ENCODE measurements at places on chromosomes 12 and 14.

DNA sequence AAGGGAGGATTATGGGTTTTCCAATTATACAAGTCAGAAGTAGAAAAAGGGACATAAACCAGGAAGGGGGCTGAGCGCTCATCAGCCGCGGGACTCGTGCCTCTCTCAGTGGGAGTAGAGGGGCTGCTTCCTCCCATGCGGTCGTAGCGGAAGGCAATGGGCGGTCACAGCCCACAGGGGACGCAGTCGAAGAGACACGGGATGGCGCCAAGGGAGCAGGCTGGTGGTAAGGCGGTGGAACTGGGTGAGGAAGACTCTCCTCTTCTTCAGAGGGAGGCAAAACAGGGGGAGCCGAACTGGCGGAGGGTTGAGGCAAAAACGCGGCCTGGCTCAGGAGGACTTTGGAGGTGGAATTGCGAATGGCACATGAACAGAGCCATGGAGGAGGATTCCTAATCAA lies 677.7 kb downstream of the TMEM121 start:
- DNase-seq = no peak

DNA sequence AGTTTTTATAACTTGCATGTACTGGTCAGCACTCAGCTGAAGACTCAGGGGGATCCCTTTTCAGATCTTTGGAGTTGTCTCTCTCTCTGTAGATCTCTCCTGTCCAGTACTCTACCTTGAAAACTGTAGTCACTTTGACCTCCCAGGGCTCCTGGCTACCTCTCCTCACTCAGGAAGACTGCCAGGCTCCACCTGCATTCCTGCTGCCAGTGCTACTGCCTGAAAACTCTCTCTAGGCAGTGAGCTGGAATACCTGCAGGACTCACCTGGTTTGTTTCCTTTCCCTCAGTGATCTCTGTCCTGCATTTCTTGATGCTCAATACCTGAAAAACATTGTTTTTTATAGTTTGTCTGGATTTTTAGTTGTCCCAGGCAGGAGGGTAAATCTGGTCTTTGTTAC lies 87.4 kb downstream of the PRIMA1 start:
- DNase-seq = no peak

DNA sequence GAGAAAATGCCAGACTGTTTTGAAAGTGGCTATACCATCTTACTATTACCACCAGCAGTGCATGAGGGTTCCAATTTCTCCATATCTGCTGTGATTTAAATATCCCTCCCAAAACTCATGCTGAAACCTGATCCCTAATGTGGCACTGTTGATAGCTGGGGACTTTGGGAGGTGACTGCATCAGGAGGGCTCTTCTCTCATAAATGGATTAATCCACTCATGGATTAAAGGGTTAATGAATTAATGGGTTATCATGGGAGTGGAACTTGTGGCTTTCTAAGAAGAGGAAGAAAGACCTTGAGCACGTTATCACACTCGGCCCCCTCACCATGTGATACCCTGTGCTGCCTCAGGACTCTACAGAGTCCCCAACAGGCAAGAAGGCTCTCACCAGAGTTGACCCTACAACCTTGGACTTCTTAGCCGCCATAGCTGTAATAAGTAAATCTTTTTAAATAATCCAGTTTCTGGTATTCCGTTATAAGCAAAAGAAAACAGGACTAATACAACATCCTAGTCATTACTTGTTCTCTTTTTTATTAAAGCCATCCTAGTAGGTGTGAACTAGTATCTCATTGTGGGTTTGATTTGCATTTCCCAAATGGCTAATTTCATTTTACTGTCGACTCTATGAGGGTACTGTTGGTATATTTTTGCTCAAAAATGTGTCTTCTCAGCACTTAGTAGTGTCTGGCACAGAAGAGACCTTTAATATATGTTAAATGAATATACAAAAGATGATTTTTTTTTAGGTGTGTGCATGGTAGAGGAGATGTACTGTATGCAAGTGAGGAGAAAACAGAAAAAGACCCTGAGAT lies 14.3 kb downstream of the PPP1R12A start:
- no peak for DNase-seq

DNA sequence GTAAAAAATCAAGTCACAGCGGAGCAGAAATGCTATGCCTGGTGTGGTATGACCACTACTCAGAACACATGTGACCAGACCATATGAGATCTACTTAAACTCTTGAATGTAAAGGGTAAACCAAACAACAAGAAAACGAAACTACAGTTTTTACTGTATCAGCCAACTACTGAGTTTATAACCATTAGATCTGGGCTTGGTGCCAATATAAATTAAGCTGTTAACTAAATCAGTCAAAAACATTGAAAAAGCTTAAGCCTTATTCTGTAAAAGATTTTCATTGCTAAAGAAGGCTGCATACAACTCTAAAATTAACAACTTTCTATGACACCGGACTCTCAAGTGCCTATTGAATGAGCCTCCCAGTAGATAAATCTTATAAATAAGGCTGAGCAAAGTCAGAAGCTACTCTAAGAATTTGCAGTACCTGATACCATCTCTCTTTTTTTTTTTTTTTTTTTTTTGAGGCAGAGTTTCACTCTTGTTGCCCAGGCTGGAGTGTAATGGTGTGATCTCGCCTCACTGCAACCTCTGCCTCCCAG lies 35.4 kb downstream of the SPTLC2 start:
- DNase-seq = no peak

DNA sequence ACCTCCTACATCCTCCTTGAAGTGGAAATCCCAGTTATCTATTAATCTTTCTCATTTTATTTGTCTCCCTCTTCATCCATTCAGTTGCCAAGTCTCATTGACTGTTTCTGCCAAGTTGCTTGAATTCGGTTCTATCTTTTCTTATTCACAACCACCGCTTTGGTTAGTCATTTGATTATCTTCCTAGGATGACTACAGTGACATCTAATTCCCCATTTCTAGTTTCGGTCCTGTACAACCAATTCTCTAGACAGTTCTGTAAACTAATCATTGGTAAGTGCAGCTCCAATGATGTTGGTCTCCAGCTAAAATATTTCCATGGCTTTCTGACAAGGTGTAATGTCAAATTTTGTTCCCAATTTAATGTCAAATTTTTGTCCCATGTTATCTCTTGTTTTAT lies 220.1 kb downstream of the ADAMTS20 start:
- DNase-seq = no peak

GRCh38 chr12:48163150-48163747 lies 5.9 kb upstream of the ASB8 start:
- no peak for DNase-seq

GRCh38 chr14:34710744-34711143 lies 3.6 kb downstream of the CFL2 start:
- DNase-seq = no peak

- no peak for DNase-seq
Measured at GRCh38 chr12:30423330-30423729, 272.3 kb downstream of the IPO8 start.

GRCh38 chr14:73833530-73834260 lies 17.9 kb upstream of the PTGR2 start:
- no peak for DNase-seq

DNA sequence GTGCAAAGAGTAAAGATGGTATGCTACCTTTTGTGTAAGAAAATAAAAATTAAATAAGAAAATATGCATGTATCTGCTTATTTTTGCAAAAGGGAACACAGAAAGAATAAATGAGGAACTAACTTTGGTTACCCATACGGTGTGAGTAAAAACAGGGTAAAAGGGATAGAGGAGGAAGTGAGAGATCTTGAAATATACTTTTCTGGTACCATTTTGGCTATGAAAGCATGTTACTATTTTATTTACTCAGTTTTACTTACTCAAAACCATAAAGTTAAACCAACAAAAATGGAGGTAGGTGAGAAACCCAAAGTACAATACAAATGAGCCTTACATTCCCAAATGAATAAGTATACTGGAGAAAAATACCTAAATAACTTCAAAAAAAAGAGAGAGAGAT lies 122.0 kb upstream of the EGLN3 start:
- DNase-seq = no peak

DNA sequence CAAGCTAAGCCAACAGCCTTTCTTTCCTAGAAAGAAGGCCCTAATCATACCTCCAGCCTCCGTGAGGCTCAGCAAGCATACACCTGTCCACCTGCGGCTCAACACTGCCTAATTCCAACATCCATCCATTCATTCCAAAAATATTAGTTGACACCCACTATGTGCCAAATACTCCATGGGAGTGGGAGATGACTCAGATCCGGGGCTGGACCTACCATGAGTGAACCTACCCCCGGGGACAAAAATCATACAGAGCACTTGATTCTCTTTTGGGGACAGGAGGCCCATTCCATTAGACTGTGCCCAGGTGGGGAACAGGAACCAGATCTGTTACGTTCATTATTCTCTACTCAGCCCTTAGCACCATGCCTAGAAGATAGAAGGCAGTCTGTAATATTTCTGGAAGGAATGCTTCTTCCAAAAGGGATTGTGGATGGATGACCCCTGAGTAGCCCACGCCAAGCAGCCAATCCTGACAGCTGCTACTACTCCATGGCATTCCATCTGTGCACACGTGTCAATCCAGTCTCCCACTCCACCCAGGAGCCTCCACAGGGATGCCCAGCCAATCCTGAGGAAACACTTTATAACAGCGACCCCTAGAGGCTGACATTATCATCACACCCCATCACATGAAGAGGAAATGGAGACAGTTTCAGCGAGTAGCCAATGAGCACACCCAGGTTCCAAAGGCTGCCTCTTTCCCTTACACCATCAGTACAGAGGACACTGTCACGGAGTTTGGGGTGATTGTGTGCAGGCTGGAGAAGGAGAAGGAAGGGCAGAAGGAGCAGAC lies 170.7 kb downstream of the ESRRB start:
- DNase-seq = no peak

GRCh38 chr12:58870595-58870994 lies 49.7 kb downstream of the LRIG3 start:
- no peak for DNase-seq

GRCh38 chr14:90518941-90519256 lies 122.1 kb downstream of the CALM1 start:
- DNase-seq = peak; percentile 79

DNA sequence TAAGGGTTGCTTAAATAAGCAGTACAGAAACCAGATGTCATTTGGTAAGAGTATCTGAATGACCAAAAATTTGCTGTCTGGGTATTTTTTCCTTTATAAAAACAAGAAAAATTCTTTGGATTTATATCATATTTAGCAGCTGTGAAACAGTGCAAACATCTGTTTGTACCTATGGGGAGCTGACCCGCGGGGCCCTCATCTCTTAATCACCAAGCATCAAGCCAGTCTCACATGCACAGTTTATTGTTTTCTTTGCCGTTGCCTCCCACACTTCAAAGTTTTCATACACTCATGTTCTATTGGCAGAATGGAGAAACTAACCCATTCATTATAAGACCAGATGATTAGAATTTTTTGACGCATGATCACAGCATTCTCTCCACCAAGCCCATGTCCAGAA lies 142.2 kb downstream of the BMP4 start:
- DNase-seq = no peak

DNA sequence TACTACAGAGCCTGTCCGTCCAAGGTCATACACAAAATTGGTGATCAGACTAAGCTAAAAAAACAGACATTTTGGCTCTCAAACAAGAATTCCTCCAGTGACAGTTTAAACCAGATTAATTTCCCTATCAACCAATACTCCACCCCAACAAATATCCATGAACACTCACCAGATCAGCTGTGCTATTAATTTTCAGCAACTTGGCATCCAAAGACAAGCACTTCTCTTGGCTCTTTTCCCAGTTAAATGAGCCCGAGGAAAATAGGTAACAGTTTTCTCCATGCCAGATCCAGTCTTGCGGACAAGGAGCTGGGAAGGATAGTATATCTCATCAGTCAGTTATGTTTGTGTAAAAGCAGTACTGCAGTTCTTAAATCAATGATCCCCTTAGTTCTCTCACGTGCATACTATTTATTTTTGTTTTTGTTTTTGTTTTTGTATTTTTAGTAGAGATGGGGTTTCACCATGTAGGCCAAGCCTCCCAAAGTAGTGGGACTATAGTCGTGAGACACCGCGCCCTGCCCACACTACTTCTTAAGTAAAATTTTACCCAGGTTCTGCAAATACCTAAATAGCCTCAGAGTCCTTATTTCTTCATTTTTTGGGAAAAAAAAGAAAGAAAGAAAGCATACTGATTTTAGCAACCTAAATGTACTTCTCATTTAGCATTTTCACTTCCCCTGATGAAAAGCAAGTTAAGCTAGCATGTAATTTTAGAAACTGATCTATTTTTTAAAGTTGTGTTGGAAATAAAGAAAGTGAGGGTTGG lies 11.1 kb downstream of the OLR1 start:
- DNase-seq = no peak

DNA sequence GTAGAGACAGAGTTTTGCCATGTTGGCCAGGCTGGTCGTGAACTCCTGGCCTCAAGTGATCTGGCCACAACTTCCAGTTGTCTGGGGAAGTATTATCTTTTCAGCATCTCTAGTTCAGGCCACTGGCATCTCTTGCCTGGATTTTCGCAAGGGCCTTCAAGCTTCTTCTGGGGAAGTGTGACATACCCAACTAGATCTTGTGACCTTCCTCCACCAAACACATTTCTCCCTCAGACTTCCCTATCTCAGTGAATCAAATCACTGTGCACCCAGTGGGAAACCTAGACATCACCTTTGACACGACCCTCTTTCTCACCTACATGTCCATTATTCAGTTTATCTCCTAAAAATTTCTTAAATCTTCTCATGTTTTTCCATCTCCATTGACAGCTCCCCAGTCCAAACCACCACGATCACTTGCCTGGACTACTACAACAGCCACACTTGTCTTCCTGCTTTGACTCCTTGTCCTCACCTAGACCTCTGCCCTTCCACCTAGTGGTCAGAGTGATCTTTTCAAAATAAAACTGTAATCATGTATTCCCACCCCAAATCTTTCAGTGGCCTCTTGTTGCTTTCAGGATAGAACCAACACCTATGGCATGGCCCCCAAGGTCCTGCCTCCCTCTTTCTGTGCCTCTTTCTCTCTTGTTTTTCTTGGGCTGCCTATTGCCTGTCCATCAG lies 3.3 kb downstream of the EEF1AKMT3 start:
- DNase-seq = no peak

GRCh38 chr12:12533238-12533829 lies 29.3 kb downstream of the DUSP16 start:
- no peak for DNase-seq

GRCh38 chr12:124668602-124669001 lies 101.2 kb upstream of the NCOR2 start:
- DNase-seq = no peak

DNA sequence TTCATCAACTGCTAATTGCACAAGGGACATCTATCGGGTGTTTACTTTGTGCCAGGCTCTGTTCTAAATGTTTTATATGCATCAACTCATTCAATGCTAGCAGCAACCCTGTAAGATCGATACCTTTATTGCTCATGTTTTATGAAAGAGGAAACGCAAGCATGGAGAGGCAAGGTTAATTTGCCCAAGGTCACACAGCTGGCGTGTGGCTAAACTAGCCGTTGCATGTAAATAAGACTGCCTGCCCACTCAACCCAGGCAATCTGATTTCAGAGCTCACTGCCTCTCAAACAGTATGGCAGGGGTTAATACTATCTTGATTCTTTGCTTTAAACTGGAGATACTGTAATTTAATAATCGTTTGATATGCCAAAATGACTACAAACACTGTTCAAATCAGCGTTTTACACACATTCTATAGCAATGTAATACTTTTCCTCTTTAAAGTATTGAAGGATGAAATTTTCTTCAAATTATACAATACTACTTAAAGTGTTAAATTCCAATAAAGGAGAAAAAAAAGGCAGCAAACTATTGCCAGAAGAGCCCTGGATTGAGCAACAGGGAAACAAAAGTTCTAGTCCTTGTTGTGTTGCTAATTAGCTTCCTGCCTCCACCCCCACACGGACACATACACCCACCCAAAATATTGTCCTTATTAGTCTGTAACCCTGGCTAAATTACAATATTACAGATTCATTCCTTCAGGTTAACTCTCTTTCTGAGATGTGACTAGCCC lies 39.1 kb upstream of the DHRS7 start:
- DNase-seq = no peak
